Tongue (tissue), 3 donors: ENCODE measurements at places on chromosomes 13 and 19.
A peak's percentile ranks its signal among the peaks of the same experiment; 100 is the strongest.

DNA sequence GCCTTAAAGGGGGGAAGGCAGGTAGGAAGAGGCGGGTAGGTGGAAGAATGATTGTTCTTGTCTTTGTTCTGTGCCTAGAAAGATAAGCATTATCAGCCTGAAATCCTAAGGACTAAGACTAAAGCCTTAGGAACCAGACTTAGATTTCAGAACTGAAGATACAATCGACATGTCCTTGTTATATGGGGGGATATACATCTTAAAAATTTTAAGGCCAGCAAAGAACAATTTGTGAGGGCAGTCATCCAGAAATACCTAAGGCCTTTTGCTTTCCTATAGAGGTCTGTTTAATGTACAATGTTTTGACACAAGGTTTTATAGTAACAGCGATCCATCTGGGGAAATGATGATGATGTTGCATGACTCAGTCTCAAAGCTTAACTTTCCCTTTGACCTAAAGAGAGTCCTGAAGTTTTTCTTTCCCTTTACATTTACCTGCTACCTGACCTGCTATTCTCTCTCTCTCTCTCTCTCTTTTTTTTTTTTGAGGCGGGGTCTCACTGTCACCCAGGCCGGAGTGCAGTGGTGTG is 20.2 kb upstream of the CEACAM6 start:
- DNase-seq, result no peak

GRCh38 chr19:3785451-3785937 is 687 bp downstream of the MATK start:
- no peak for DNase-seq

DNA sequence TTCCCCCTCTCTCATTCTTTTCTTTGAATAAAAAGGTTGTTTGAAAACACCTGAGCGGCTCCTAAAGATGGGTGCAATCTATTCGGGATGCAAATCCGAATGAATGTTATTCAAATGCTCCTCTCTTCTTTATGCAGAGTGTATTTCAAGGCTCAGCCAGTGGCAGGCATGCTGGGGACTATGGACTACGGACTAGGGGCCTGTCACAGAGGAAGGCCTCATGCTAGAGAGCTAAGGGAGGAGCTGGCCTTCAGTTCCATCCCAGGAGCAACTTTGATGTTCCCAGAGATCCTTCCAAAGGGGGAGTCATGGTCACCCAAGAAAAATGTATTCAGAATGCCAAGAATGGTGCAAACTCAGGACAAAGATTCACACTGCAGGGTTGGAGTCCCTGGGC is 9.3 kb downstream of the ALOX5AP start:
- no peak for DNase-seq

DNA sequence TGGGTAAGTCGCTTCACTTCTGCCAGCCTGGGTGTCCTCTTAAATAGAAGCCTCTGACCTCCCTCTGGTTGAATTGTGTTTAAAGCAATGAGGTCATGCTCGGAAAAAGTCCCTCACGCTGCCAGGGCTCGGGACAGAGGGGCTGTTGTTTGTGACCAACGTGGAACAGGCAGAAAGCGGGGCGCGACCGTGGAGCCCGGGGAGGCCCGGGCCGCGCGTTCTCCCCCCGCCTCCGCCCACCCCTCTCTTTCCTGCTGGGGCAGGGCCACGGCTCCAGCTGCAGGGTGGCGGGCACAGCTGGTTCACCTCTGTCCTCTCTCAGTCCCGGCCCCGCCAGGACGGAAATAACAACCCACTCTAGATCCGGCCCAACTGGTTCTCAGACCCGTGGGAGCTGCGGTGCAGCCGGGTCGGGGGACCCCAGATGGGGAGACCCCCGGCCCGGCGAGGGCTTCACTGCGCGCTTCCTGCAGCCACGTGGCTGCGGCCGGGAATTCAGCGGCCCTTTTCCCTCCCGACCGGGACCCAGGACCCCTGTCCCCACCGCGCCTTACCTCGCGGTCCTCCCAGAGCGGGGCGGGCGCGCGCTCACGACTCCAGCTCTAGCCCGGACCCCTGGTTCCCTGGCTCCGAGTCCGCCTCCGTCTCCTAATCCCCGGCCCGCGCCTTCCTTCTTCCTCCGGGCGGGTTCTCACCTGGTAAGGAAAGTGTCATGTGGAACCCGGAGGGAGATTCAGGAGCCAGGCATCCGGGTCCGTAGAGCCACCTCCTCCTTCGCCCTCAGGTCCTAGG is 1.9 kb downstream of the CDC42EP5 start:
- DNase-seq, result peak; percentile 70

DNA sequence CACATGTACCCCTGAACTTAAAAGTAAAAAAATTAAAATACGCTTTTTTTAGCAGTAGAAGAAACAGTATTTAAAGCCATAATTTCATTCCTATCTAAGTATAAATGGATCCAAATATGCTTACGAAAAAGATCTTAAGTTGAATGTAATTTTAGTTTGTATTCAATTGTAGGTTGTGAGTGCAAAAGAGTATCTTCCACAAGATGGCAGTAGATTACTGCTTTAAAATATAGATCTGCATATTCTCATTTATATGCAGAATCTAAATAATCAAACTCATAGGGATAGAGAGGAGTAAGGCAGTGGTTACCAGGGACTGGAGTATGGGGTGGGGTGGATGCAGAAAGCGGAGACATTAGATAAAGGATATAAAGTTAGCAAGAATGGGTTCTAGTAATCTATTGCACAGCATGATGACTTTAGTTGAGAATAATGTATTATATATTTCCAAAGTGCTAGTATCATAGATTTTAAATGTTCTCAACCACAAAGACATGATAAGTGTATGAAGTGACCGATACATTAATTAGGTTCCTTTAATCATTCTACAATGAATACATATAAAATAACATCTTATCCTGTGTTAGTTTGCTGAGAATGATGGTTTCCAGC is 14.2 kb downstream of the OR7A17 start:
- DNase-seq, result peak; percentile 31

DNA sequence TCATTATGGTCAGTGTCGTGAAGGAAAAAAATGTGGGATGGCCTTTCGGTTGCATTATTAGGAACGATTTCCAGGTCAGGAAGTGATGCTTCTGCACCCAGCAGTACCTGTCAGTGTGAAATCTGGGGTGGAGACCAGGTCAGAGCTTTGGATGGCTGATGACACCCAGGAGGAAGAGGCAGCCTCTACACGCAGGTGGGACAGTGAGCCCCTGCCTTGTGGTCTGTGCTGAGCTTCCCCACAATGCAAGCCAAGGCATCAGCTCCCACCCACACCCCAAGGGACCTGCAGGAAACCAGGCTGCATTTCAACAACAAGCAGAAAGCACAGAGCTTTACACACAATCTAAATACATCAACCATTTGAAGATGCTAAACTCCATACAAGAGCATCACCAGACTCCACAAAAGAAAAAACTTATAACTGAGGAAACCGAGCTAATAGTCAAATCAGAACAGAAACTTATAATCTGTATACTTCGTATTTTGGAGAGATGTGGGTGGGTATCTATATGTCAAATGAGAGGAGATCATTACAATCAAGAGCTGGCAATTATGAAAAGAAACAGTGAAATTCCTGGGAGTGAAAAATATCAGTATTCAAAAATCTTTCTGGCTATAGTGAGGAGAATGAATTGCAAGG is 130.1 kb downstream of the ZDHHC20 start:
- DNase-seq, result no peak

DNA sequence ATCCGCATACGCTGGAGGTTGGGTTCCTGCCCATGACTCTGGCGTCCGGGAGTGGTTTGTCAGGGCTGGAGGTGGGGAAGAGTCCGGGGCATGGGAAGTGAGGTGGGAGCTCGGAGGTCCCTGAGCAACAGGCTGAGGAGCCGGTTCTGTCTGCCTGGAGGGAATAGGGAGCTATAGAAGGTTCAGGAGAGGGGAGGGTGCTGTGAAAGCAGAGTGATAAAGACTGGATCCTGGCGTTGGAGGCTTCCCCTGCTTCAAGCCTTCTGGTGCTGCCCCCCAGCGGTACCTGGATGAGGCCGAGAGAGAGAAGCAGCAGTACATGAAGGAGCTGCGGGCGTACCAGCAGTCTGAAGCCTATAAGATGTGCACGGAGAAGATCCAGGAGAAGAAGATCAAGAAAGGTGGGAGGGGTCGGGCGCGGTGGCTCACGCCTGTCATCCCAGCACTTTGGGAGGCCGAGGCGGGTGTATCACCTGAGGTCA is 2.6 kb downstream of the HMG20B start:
- DNase-seq, result peak; percentile 33

DNA sequence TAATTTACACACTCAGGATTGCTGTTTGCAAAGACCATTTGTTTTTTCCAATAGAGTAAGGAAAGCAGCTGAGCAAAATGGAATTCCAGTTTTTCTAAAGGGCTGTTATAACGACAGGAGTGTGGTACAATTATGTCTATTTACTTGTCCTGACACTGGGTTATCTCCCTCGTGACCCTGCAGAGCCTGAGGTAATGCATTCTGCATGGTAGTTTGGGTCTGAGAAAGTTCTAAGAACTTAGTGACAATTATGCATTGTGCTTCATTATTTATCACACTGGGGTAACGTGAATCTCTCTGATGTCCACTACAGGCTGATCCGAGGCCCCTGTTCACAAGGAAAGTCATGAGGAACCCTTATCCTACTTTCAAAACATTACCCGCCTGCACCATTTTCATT is 50.7 kb upstream of the EDNRB start:
- no peak for DNase-seq

DNA sequence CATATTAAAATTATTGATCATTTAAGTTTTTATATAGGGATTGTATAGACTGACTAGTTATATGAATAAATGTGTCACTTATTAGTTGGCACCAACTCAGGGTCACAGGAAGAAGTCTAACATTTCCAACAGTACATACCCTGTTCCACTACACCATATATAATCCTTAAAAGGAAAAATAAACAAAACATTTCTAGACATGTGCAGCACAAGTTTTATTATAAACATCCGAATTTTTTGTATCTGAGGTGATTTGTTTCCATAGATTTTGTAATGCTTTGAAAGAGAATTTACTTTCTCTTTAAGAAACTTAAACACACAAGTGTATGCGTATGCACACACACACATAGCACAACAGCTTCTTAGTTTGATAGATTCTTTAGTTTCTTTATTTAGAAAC is 418.6 kb upstream of the GPC6 start:
- DNase-seq, result no peak

DNA sequence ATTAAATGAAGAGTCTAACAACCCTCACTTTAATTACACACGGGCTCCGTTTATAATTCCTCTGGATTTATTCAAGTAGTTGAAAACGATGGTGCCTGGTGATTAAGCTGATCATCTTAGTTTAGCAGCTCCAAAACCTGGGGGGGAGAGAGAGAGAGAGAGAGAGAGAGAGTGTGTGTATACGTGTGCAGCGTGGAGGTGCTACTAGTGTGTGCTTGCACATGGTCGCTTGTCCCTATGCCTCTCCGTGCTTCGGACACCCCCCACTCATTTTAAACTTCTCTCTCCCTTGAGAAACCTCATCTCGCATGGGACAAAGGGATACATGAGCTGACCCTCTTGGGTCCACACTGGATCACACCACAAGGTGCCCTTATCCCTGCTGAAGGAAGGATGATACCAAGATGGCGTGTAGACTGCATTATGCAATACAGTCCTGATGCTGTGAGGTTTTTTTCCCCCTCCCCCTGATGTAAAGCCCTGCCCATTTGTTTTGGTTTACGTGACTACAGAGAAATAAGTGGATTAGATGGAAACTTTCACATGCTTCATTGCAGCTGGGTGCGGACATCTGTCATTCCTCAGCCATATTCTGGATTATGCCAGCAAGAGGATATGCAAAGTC is 320.8 kb downstream of the ZNF536 start:
- peak; percentile 84 for DNase-seq

GRCh38 chr13:41150058-41150457 is 17.5 kb upstream of the KBTBD6 start:
- no peak for DNase-seq

DNA sequence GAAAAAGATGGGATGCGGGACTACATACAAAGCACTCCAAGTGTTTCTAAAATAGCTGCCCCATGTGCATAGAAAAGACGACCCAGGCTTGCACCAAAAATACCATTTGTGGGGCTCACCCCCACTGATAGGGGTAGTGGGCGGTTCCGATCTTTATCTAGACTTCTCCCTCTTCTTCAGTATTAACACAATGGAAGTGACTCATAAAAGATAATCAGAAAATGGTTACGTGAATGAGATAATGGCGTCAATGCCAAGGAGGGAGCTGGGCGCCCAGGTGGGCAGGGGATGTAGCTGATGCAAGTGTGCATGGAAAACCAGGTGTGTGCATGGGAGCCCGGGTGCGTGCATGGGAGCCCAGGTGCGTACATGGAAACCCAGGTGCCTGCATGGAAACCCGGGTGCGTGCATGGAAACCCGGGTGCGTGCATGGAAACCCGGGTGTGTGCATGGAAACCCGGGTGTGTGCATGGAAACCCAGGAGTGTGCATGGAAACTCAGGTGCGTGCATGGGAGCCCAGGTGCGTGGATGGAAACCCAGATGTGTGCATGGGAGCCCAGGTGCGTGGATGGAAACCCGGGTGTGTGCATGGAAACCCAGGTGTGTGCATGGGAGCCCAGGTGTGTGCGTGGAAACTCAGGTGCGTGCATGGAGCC is 32.7 kb downstream of the LAMP1 start:
- no peak for DNase-seq

GRCh38 chr19:15893477-15893876 is 4.4 kb downstream of the CYP4F2 start:
- no peak for DNase-seq

DNA sequence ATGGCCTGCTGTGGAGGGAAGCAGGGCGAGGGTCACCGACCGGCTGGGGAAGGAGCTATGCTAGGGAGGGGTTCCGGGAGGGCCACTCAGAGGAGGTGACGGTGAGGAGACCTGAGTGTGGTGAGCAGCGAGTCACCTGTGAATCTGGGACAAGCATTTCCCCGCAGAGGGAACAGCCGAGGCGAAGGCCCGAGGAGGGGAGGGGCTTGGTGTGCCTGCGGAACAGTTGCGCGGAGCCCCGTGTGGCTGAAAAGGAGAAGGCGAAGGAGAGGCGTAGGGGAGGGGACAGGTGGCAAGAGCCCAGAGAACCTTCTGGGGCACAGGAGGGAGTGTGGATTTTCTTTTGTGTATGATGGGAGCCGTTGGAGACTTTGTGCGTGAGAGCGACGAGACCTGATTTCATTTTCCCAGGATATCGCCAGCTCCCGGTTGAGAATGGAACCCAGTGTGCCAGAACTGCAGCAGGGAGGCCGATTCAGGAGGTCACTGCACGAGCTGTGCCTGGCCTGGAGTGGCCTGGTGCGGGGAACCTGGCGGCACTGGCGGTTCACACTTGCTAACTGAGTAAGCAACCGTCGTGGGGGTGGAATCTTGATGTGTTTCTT is 117.7 kb upstream of the ZNF507 start:
- DNase-seq, result no peak

DNA sequence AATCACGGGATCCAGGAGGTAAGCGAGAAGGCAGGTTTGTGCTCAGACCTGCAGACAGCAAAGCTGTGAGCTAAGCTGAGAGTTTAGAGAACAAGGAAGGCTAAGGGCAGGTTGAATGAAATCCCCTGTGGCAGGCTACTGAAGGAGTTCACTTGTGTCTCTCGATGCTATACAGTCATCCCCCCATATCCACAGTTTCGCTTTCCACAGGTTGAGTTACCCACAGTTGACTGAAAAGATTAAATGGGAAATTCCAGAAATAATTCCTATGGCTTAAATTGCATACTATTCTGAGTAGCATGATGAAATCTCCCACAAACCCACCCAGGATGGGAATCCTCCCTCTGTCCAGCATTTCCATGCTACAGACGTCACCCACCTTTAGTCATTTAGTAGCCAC is 49.6 kb downstream of the ABCC4 start:
- no peak for DNase-seq

- no peak for DNase-seq
These were observed 10.7 kb downstream of the EPSTI1 start for GRCh38 chr13:42981317-42981716.

- no peak for DNase-seq
These were observed 21.3 kb downstream of the CNFN start for GRCh38 chr19:42368765-42369164.

GRCh38 chr19:19094513-19094912 is 30.7 kb downstream of the SLC25A42 start:
- no peak for DNase-seq
